ENCODE measurements at places on chromosomes 3 and 15.

GRCh38 chr15:76912430-76912829, 7.3 kb upstream of the SCAPER start:
- no peak for DNase-seq

- peak; percentile 49 for DNase-seq
Observed at GRCh38 chr3:135229018-135229495, 434.0 kb downstream of the EPHB1 start.

DNA sequence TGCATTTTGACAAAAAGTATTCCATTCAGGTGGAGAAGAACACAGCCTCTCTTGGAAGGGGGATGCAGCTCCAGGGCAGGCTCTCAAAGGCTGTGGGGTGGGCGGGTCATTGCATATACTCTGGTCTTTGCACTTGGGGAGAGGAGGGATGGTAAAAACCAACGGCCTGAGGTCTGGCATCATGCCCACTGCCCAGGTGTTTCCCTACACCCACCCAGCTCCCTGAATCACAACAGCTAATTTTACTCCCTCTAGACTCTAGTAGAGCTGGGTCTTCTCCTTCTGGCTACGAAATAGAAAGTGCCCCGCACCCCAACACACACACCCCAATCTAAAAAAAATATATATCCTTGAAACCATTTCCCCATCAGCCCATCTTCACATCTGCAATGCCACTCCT, 1.0 kb downstream of the MYLK start:
- DNase-seq = no peak

DNA sequence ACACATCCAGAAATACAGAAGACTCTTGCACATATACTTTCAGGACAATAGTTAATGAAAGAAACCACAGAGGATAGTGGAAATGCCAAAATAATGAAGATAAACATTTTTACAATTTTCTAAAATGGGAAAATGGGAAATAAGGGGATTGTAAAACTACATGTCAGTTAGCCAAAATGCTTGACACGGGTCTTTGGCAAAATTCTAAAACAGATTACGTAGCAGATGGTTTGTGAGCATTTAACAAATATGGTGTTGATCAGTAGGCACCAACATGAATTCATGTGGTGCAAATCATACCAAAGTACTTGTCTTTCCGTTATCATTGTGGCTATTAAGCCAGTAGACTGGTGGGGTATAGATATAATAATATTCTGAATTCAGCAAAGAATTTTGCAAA, 348.5 kb upstream of the ROBO1 start:
- no peak for DNase-seq

- DNase-seq = no peak
Observed at GRCh38 chr15:82040862-82041261, 5.0 kb downstream of the MEX3B start.

GRCh38 chr15:78850941-78851755, 21.5 kb upstream of the MORF4L1 start:
- no peak for DNase-seq

- DNase-seq = peak; percentile 32
Observed at GRCh38 chr3:42980909-42981308, 1.8 kb downstream of the GASK1A start.

DNA sequence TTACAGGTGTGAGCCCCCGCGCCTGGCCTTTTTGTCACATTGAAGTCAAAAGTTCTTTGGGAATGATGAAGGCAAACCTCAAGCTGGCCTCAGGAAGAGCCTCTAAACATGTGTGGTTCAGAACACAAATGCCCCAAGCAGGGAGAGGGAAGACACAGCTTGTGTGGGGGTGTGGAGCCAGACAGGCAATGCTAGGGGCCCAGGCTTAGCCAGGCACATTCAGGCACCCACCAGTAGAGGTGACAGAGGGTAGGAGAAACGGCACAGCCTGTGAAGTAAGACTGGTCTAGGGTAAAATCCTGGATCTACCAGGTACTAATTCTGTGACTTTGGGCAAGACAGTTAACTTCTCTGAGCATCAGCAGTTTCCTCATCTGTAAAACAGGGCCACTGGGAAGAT, 3.5 kb downstream of the HDC start:
- DNase-seq = no peak

DNA sequence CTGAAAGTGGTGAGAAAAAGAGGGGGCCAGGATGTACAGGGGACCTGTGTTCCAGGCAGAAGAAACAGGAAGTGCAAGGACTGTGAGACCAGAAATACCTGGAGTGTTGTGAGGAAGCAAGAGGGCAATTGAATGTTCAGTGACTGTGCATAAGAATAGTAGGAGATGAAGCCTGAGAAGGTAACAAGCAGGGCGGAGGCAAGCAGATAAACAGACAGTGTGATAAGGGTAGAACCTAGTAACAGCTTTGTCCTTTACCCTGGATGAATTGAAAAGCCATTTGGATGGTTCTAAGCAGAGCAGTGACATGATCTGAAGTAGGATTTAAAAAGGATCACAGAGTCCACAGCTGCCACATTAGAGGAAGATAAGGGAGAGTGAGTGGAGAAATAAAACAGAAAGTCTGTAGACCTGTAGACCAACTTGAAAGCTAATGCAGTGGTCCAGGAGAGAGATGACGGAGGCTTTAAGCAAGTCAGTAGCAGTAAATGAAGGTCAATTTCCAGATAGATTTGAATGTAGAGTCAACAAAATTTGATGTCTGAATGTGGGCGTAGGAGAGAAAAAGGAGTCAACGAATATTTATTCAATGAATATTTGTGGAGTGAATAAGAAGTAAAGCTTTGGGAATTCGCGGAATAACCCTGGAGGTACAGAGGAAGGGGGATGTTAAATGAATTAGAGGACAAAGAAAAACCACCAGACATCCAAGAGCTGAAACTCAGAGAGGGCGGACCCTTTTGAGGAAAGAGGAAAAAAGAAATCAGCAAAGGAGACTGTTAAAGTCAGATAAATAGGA, 4.2 kb upstream of the PLOD2 start:
- no peak for DNase-seq

DNA sequence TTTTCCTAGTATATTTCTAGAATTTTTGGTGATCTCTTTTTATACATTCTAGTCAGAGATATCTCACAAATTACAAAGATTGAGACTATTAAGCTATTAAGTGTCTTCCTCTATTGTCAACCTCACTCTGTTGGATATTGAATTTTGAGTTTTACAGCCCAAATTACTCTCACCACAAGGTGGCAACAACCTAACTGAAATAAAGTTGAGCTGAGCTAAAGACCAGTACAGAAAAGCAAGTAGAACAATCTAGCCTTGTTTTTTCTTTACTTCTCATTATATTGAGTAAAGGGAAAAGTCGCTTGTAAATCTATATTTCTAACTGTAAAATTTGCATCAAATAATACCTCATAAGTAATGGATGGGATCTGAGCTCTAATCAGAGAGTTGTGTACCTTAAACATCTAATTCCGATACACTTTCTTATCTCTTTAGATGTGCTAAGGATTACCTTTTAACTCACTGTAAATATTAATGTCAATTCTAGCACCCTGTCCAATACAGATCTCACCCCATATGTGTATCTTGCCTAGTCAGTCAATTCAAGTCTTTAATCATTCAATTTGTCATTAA, 13.6 kb upstream of the COMMD2 start:
- DNase-seq = no peak

DNA sequence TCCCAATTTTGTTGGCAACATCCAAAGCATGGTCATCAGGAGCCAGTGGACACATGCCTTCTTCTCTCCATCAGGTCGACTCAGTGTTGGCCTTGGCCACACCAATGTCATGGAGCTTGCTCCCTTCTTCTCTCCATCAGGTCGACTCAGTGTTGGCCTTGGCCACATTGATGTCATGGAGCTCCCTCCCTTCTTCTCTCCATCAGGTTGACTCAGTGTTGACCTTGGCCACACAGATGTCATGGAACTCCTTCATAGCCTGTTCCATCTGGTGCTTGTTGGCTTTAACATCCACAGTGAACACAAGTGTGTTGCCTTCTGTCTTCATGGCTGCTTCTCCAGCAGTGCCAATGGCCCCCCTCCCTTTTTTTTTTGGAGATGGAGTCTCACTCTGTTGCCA, 70.2 kb downstream of the TMEM44 start:
- no peak for DNase-seq

GRCh38 chr3:43224405-43225073, 61.8 kb upstream of the SNRK start:
- no peak for DNase-seq

- peak; percentile 71 for DNase-seq
Observed at GRCh38 chr3:53845103-53845880, 927 bp downstream of the CHDH start.

GRCh38 chr3:110099711-110100110, 762.4 kb upstream of the DPPA4 start:
- no peak for DNase-seq

- no peak for DNase-seq
Observed at GRCh38 chr3:130081351-130081881, at the start of gene ALG1L2. TSS of gene ALG1L2 (plus strand) at chr3:130081831. CDS start at chr3:130082017, 186 bp downstream.

DNA sequence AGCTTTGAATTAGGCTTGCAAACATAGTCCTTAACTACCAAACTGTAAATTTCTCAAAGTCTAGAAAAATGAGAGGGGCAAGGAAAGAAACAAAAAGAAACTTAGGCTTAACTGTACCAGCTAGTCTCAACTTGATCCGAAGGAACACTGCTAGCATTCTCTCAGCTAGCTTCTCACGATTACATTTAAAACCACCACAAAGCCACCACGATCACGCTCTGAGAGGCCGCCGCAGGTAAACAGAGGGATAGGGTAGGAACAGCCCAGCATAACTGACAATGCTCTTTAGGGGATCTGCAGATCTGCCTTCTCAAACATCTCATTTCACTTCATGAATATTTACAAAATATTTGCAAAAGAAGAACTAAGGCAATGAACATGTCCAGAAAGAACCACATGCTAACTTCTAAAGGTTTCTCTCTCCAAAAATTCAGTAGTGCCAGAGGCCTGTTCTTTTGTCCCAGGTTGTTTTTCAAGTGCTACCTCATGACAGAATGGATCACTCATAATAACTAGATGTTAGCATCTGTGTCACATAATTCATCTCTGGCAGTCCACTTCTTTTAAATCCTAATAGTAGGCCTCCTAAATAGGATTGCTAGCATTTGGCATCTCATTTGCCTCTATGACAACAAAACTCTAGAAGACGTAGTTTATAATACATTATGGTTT, 18.9 kb downstream of the VGLL4 start:
- DNase-seq = no peak

- DNase-seq = no peak
Observed at GRCh38 chr3:128066114-128066513, 13.9 kb downstream of the SEC61A1 start.

GRCh38 chr3:39385456-39386090, 2.4 kb downstream of the SLC25A38 start:
- DNase-seq = no peak

GRCh38 chr3:5126586-5126985, 4.5 kb downstream of the ARL8B start:
- no peak for DNase-seq

GRCh38 chr15:43934480-43934879, 107.7 kb downstream of the WDR76 start:
- no peak for DNase-seq

DNA sequence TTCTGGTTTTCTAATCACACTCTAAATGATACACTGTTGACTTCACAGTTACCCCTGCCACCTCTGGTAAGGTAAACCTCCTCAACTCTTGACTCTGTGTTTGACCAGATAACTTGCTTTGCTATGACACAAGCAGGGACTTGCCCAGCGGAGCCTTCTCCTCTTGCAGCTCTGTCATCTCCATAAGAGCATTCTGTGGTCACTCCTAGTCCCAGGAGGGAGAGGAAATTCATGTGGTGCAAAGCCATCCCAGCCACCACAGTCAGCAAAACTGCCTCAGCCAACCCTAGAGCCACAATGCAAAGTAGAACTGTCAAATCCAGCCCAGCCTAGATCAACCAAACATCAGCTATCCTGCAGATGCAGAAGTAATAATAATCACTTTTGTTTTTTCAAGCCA, 144.7 kb upstream of the GADL1 start:
- DNase-seq = no peak

GRCh38 chr3:63278171-63279004, at the start of gene SYNPR:
TSS of gene SYNPR (plus strand) at chr3:63278308.
- DNase-seq = no peak

- no peak for DNase-seq
Observed at GRCh38 chr15:42584031-42584765, 8.8 kb downstream of the STARD9 start.

DNA sequence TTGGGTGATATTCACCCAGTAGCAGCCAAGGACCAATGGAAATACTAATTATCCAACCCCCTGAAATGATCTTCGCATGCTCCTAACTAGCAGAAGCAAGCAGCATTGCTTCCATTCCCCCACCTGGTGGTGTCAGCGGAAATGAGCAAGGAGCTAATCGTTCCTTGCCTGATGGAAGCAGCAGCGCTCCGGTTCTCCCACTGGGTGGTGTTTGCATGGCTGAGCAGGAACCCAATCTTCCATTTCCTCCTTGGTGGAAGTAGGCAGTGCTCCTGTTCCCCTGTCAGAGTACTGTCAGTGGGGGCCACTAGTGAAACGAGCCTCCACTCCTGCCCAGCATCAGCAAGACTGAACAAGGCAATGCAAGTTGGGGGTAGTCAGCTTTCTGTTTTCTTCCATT, 311.5 kb downstream of the CACNA2D3 start:
- no peak for DNase-seq

DNA sequence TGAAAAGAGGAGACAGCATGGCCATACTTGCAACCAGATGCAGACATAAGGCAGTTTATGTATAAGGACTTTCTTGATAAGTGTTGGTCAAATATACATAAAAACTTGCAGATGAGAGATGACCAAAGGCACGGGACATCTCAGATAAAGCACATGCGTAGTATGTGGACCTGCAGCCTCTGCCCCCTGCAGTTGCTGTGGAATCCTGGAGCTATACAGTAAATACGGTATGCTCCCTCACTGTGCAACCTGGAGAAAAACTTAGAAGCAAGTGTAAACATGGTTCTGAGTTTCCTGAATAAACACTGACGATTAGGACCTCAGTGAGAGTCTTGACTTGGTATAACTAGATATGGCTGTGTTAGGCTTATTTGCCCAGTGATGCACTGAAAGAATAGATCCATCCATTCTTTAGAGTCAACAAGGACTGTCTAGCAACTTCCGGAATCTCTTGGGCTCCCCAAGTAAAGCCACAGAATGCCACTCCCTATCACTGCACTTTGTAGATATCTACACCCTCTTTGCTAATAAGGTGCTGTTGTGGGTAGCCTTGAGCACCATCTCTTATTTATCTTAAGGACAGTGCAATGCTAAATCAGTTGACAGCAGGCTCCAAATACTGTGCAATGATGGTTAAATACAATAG, 40.2 kb downstream of the GJD2 start:
- no peak for DNase-seq

DNA sequence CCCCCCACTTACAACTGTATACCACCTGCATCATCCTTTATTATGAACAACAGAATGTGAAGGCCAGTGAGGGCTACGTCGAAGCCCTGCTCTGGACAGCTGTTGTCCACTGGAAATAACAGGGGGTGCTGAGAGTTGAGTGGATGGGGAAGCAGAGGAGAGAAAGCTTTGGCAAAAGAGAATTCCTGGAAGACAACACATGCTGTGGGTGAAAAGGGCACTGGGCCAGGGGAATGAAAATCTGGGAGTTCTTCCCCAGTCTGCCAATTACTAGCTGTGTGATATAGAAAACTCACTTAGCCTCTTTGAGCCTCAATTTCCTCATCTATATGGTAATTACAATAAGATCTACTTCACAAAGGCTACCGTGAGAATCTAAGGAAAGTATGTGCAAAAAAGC, 40.7 kb downstream of the FSTL1 start:
- DNase-seq = no peak

GRCh38 chr3:64460877-64461276, 226.9 kb downstream of the ADAMTS9 start:
- no peak for DNase-seq
